ENCODE measurements at places on chromosomes 3 and 15. TPM values are rescaled to one million over a fixed set of nuclear protein-coding genes. Genes with fewer than 3 reads are reported as not detected.

DNA sequence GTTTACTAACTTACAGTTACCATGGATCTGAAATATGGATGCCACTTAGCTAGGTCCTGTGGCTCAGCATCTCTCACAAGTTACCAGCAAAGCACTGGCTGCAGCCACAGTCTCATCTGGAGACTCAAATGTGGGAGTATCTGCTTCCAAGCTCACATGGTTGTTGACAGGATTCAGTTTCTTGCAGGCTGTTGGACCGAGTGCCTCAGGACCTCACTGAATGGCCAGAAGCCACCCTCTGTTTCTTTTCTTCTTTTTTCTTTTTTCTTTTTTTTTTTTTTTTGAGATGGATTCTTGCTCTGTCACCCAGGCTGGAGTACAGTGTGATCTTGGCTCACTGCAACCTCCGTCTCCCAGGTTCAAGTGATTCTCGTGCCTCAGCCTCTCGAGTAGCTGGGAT, 20.1 kb upstream of the AMOTL2 start:
- no peaks in the 10 kb centered on the region for H3K4me1 ChIP-seq
- no peak for DNase-seq
- no peaks in the 10 kb centered on the region for H3K36me3 ChIP-seq
- H3K27me3 ChIP-seq, result no peaks in the 10 kb centered on the region

- H3K4me1 ChIP-seq, result no peaks in the 10 kb centered on the region
- no peak overlapping the region for H3K27ac ChIP-seq
- no peaks in the 10 kb centered on the region for H3K27me3 ChIP-seq
- H3K4me3 ChIP-seq, result no peak overlapping the region
- no peaks in the 10 kb centered on the region for H3K36me3 ChIP-seq
Observed at GRCh38 chr3:13617981-13618380, 69.1 kb downstream of the FBLN2 start.

DNA sequence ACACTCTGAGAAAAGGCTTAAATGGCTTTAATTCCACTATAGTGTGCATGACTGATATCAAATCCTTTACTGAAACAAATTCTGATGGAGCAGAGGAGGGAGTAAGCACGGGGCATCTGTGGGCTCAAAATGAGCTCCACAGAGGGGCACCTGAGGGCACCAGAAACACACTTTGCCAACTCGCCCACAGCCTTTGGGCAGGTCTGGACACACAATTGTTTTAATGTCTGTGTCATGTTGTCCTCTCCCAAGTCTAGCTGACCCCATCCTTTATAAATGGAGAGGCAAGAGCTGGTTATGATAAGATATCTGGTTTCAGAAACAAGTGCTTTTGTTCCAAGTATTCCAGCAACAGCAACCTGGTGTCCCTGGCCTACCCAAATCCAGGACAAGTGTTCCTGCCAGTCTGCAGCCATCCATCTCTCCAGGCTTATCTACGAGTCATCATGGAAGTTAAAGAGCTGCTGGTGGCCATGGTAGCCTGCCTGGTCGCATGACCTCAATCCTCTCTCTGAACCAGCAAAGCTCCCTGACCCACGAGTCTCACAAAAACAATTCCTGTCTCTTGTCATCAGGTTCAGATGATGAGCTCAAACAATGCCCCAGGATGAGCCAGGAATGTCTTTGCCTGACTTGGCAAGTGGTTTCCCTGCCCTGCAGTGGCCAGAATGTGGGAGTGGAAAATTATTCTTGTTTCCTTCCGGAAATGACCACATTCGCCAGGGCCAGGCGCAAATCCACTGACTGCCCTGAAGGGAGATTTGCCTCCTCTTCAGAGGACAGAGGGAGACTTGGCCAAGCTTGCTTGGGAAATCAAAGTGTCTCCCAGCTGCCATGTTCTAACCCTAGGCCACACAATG, 64.4 kb upstream of the TPM1 start:
- no peaks in the 10 kb centered on the region for H3K4me1 ChIP-seq
- no peaks in the 10 kb centered on the region for H3K36me3 ChIP-seq
- DNase-seq, result no peak
- H3K27ac ChIP-seq, result no peak overlapping the region

Gene DUOX2
- 2.5 TPM for total RNA-seq

DNA sequence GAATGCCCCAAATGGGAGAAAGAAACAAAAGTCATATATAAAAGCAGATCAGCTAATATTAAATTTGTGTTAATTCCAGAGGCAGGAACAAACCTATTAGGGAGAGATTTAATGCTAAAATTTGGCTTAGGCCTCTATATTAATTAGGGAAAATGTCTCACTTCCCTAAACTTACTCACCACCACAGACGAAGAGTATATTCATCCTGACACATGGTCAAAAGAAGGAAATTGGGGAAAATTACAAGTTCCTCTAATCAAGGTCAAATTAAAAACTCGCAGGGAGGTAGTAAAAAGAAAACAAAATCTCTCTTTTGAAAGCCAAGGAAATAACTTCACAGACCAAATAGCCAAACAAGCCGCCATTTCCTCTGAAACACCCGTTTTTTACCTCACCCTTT, 32.2 kb downstream of the GRM2 start:
- no peak overlapping the region for H3K27ac ChIP-seq
- no peaks in the 10 kb centered on the region for H3K36me3 ChIP-seq
- no peak overlapping the region for H3K4me3 ChIP-seq
- no peak for DNase-seq
- H3K4me1 ChIP-seq, result no peaks in the 10 kb centered on the region

Gene DAZL
- 21.5 TPM for total RNA-seq

DNA sequence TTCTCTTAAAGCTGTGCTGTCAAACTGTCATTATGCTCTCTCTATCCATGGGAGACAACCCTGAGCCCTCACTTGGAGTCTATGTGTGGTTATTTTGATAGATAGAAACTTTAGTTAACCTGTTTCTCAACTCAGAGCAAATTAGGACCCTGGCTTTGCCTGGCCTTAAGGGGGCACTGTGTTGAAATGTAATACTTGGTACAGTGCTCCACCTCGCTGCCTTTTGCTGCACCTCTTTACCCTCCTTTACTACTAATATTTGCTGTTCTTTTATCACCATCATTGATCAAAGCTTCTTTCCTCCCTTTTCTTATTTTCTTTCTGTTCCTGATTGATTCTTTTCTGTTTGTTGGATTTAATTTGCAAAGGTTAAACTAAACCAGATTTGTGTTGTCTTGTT, 34.3 kb downstream of the STT3B start:
- H3K27ac ChIP-seq, result no peak overlapping the region
- H3K27me3 ChIP-seq, result no peaks in the 10 kb centered on the region
- DNase-seq, result no peak
- H3K4me1 ChIP-seq, result no peaks in the 10 kb centered on the region
- H3K36me3 ChIP-seq, result no peaks in the 10 kb centered on the region

Gene DVL3
- total RNA-seq, result 95.1 TPM

Gene DTWD1
- 16.6 TPM for total RNA-seq

Gene GABRG3
- 15.6 TPM for total RNA-seq

GRCh38 chr3:141625506-141625905, 112.6 kb upstream of the RNF7 start:
- H3K4me3 ChIP-seq, result no peak overlapping the region
- no peaks in the 10 kb centered on the region for H3K27me3 ChIP-seq
- H3K27ac ChIP-seq, result no peak overlapping the region
- H3K36me3 ChIP-seq, result no peaks in the 10 kb centered on the region
- DNase-seq, result no peak

GRCh38 chr3:101667331-101667730, 9.6 kb downstream of the ZBTB11 start:
- no peak overlapping the region for H3K27ac ChIP-seq
- DNase-seq, result no peak
- no peak overlapping the region for H3K4me3 ChIP-seq
- no peaks in the 10 kb centered on the region for H3K27me3 ChIP-seq

DNA sequence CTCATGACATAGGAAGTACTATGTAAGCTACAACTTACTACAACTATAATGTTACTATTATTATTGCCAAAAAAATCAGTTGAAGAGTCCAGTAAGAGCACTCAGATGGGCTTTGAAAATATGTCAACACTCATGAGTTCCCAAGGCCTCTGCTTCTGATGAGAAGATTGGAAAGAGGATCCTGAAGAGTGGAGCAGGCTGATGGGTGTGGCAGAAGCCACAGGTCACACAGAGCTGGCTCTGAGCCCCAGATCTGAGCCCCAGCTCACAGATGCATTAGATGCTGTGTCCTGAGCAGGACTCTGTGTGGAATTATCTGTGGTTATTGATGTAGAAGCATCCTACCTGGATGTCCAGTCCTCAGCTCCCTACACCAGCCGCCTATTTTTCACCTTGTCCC, 65.6 kb downstream of the SPSB4 start:
- H3K36me3 ChIP-seq, result no peaks in the 10 kb centered on the region
- no peak overlapping the region for H3K4me3 ChIP-seq
- H3K27me3 ChIP-seq, result no peaks in the 10 kb centered on the region
- no peaks in the 10 kb centered on the region for H3K4me1 ChIP-seq
- H3K27ac ChIP-seq, result no peak overlapping the region

Gene VIPR1
- 226 TPM for total RNA-seq

DNA sequence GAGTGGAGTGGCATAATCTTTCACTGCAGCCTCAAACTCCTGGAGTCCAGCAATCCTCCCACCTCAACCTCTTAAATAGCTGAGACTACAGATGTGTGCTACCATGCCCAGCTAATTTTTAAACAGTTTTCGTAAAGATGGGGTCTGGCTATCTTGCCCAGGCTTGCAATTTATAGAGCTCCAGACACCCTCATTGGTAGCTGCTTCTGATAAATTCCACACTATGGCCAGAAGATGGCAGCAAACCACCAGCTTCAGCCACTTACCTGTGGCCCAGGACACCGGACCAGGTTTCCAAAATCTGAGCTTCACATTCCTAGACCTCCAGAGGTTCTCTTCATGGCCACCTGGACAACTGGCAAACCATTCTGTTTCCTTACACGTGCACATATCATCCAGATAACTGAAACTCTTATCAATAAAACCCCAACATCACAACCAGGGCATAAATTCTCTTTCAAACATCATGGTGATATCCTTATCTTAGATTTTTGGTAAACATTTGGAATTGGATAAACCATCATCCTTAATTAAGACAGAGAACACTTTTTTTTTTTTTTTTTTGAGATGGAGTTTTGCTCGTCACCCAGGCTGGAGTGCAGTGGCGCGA, 28.9 kb downstream of the FBXW12 start:
- peaks cover 3% of the 10 kb centered on the region for H3K36me3 ChIP-seq
- H3K4me1 ChIP-seq, result no peaks in the 10 kb centered on the region
- no peak overlapping the region for H3K4me3 ChIP-seq
- H3K27ac ChIP-seq, result peak overlapping the region; percentile 77
- peak; percentile 73 for DNase-seq

GRCh38 chr3:72347819-72348319, 500.4 kb downstream of the SHQ1 start:
- H3K4me1 ChIP-seq, result peaks cover 7% of the 10 kb centered on the region
- no peaks in the 10 kb centered on the region for H3K36me3 ChIP-seq
- peak; percentile 95 for DNase-seq
- H3K4me3 ChIP-seq, result no peak overlapping the region
- no peak overlapping the region for H3K27ac ChIP-seq

DNA sequence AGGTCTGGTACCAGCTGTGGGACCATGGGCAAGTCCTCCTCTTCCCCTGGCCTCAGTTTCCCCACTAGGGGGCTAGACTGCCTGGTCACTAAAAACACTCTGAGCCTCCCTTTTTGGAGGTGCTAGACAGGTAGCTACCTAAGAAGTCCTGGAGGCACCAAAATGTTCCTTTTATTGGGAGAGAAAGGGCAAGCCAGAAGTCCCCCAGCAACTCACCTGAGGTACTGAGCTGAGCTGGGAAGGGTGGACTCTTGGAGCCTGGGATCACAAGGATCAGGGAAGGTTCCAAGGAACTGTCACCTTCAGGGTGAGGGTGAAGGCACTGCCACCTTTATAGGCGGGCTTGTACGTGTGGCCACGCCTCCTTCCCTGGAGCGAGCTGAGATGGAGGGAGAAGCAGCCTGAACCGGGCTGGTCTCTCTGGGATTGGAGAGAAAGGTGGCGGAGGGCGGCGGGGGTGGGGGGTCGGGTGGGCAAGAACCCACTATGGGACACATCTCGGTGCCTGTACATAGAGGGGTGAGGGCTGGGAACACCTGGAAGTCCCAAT, at the start of gene CYP1A1:
Gene CYP1A1 (minus strand): TSS at position 304 of the 550 bp plus-strand sequence. CDS start 2,431 bp downstream, outside the sequence.
- H3K4me1 ChIP-seq, result no peaks in the 10 kb centered on the region
- peak within 1 kb of the TSS; percentile 37 for H3K4me3 ChIP-seq
- no peaks in the 10 kb centered on the region for H3K36me3 ChIP-seq
- no peak within 1 kb of the TSS for H3K27ac ChIP-seq
- no peak for DNase-seq

GRCh38 chr3:43255662-43256061, 30.7 kb upstream of the SNRK start:
- no peak for DNase-seq

DNA sequence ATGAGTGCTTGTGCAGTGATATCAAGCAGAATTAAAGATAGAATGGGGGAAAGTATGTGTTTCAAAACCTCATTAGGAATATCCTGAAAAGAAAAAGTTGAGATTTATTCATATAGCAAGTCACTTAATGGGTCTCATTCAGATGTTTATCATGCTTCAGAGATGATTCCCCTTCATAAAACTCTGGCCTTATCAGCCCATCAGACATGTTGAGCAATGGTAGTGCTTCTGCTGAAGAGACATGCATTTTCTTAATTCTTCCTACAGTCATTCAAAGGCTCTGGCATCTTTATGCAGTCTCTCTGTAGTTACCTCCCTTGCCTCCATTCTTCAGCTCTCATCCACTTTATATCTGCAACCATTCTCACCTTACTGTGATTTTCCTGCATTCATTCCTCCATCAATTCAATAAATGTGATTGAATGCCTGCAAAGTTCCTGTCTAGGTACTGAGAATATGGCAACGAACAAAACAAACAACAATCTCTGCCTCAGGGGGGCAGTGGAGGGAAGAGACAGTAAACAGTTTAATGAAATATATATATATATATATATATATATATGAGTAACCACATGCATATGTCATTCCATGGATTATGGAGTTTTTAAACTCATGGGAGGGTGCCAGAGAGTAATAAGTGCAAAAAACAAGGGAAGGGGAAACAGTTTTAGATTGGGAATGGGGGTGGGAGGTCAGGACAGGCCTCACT, 138.5 kb downstream of the NECTIN3 start:
- H3K27me3 ChIP-seq, result no peaks in the 10 kb centered on the region
- no peak overlapping the region for H3K27ac ChIP-seq
- H3K36me3 ChIP-seq, result no peaks in the 10 kb centered on the region
- no peak for DNase-seq
- no peaks in the 10 kb centered on the region for H3K4me1 ChIP-seq
- no peak overlapping the region for H3K4me3 ChIP-seq

DNA sequence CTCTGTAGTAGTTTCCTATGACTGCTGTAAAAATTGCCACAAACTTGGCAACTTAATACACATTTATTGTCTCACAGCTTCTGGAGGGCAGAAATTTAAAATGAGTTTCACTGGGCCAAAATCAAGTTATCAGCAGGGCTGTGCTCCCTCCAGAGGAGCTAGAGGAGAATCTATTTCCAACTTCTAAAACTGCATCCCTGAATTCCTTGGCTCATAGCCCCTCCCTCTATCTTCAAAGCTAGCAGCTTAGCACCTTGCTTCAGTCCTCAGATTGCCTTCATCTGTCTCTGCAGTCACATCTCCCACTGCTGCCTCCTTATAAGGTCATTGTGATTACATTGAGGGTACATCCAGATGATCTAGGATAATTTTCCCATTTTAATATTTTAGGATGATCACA, 17.8 kb upstream of the GADL1 start:
- DNase-seq, result no peak
- no peaks in the 10 kb centered on the region for H3K36me3 ChIP-seq
- H3K4me1 ChIP-seq, result no peaks in the 10 kb centered on the region
- no peak overlapping the region for H3K4me3 ChIP-seq
- no peaks in the 10 kb centered on the region for H3K27me3 ChIP-seq

Gene KLHL40
- total RNA-seq, result 2.9 TPM

Data from prostate gland (tissue), 2 donors.